Dermis lymphatic vessel endothelial cell (primary cell): ENCODE measurements at places on chromosomes 1 and 21. TPM values are rescaled to one million over a fixed set of nuclear protein-coding genes. Genes with fewer than 3 reads are reported as not detected.

Gene RNF186
- total RNA-seq, result not detected in 2 replicates

Gene P3H1
- 71.1 and 80.8 TPM in 2 replicates for total RNA-seq

Gene OPTC
- not detected in 2 replicates for total RNA-seq

Gene NUP210L
- 0.11 and 0.17 TPM in 2 replicates for total RNA-seq

Gene TMEM79
- 0.54 and 0.95 TPM in 2 replicates for total RNA-seq

Gene CELA2B
- not detected in 2 replicates for total RNA-seq

Gene HMCN1
- total RNA-seq, result 16.8 and 24.2 TPM in 2 replicates

Gene SYT2
- total RNA-seq, result not detected in 2 replicates

Gene ESPN
- 0.22 and 0.69 TPM in 2 replicates for total RNA-seq

Gene NCAM2
- total RNA-seq, result under 0.01 and 0.09 TPM in 2 replicates

Gene IQCC
- 0.87 and 1.2 TPM in 2 replicates for total RNA-seq

Gene TLR5
- total RNA-seq, result 0.33 and 0.43 TPM in 2 replicates

Gene CCDC17
- total RNA-seq, result 0.87 and 0.95 TPM in 2 replicates

Gene TTC22
- total RNA-seq, result under 0.01 and 0.09 TPM in 2 replicates

Gene BEND5
- total RNA-seq, result 2.9 and 4.8 TPM in 2 replicates

Gene XCL1
- total RNA-seq, result not detected in 2 replicates

Gene RIPPLY3
- total RNA-seq, result under 0.01 TPM in 1 of 2 replicates, not detected in the other

Gene MAN1C1
- total RNA-seq, result 1.5 and 1.8 TPM in 2 replicates

Gene OR6K3
- total RNA-seq, result not detected in 2 replicates

Gene C1orf87
- not detected in 2 replicates for total RNA-seq

Gene ANXA9
- not detected in 2 replicates for total RNA-seq

Gene LCE1D
- total RNA-seq, result not detected in 2 replicates

Gene CGN
- total RNA-seq, result 0.11 and 0.26 TPM in 2 replicates

Gene KMO
- not detected in 2 replicates for total RNA-seq
